ENCODE measurements at places on chromosomes 3 and 15.

DNA sequence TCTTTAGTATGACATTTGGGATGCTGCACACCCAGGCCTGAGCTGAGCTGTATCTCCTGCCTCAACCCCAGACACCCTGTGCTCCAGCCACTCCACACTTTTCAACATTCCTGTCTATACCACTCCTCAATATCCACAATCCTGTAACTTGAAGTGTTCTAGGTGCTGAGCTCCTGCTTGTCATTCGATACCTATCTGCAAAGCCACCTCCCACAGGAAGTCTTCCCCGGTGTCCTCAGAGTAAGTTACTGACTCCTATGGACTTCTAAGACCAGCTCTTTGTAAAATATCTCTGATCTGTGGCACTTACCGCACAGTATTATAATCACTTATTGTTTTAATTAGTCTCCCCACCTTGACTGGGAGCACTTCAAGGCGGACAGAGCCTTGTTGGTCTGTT is 1.2 kb upstream of the CAV3 start:
- DNase-seq = no peak

DNA sequence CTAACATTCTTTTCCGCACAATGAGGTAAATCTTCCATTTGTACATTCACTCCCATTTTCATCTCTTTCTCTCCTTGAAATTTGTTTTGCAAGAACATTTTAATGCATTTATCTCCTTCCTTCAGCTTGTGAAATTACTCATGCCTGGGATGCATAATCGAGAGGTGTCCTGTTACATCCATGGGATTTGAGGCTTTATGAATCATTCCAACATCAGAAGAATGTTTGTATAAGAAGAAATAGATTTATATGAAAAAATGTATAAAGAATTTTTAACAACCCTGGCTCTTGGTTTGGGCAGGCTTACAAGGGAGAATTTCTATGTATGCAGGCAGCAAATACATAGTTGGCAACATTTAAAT is 93.2 kb upstream of the MBNL1 start:
- DNase-seq = no peak

DNA sequence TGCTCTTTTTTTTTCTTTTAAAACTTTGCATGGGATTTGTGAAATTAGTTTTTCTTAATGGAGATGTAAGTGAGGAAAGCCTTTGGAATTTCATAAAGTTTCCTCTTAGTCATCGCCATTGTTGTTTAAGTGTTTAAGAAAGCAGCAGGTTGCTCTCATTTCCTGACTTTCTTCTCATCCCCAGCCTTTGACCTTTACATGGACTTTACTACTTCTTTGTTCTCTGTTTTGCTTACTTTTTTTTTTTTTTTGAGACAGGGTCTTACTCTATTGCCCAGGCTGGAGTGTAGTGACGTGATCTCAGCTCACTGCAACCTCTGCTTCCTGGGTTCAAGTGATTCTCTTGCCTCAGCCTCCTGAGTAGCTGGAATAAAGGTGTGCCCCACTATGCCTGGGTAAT is 38.6 kb downstream of the FBXL2 start:
- no peak for DNase-seq

DNA sequence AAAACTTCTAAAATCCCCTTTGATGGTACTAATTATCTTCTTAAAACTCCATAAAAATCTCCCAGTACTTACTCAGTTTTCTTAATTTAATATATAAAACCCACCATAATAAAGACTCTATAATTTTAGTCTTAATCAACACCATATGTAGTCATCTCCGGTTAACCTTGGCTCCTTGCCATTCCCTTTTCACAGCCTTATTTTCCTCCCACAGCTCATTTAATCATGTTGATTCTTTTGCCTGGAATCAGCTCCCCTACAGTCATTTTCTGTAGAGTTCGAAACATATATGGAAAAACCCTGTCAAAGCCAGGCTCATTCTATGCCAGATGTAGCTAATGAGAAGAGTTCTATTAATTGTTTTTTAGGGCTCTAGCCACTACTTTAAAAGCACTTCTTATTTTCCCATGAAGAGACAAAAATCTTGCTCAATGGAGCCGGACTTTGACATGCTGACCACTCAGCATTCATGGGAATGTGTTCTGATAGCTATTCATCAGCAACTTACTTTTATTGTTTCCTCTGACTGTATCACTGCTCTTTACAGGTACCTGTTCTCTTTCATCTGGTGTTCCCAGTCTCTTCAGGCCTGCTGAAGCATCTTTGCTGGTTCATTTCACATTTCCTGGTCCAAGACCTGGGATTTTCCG is 573.4 kb downstream of the NAALADL2 start:
- DNase-seq = no peak

GRCh38 chr15:31457161-31457560 is 130.5 kb downstream of the KLF13 start:
- DNase-seq = no peak

DNA sequence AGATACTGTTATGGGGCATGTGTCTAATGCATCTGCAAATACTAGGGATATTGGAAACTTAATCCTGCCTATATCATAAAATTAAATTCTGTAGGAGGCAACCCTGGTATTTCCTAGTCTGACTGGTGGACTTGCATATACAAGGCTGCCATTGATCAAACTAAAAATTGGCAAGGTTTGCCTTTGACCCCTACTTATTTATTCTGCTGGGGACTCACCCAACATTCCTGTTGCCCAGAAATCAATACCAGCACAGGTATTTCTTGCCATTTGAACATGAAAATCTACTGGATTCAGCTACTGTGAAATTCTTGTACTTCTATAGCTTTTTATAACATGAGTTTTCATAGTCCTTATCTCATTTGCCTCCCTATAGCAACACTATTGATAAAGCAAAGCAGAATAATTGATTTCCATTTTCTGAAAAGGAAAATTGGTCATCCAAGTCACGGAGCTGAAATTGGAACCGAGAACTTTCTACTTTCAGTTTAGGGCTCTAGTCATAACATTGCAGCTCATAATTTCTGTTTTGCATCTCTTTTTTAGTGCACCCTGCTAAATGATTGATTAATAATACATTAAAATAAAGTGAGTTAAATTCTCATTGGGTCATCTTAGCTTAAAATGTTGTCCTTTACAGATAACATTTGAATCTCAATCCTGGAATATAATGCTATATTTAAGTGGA is 365.2 kb downstream of the MFSD1 start:
- DNase-seq = no peak

DNA sequence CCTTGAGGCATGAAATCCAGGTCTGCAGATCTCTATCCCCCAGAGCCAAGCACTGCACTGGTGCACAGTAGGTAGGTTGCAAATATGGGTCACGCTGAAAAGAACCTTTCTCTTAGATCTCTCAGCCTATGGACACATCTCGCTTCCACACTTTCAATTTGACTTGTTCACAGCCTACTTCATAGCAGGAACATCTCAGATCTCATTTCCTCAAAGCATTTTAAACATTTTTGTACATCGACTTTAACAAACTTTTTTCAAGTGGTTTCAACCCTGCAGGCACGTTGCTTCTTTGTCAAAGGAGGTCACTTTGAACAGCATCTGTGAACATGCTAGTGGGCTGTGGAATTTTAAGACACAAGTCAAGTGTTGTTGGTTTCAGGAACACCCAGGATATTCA is 76.0 kb downstream of the SLC12A8 start:
- DNase-seq = no peak

- no peak for DNase-seq
Observed at GRCh38 chr3:112734171-112734570, 93.2 kb upstream of the CCDC80 start.

DNA sequence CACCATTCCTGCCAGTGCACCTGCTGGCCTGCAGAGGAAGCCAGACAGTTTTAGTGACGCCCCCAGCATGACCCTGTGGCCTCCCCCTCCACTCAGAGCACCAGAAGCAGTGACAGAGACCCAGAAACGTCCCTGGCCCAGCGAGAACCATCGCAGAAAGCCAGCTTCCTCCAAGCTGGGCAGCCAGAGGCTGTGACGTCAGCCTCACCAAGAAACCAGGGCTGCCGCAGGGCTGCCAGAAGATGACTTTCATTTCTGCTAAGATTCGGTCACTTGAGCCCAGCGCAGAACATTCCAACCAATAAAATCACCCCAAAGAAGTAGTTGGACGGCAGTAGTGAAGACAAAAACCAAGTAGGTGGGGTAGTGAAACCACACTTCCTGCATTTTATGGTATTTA is 29.6 kb upstream of the RPL32 start:
- DNase-seq = no peak

Data from activated CD4-positive, alpha-beta T cell treated with anti-CD3 and anti-CD28 coated beads for 4 hours (primary cell).